Renal cortex interstitium (tissue), 15 donors: ENCODE measurements at places on chromosomes 5 and 9. TPM values are rescaled to one million over a fixed set of nuclear protein-coding genes. Genes with fewer than 3 reads are reported as not detected.

DNA sequence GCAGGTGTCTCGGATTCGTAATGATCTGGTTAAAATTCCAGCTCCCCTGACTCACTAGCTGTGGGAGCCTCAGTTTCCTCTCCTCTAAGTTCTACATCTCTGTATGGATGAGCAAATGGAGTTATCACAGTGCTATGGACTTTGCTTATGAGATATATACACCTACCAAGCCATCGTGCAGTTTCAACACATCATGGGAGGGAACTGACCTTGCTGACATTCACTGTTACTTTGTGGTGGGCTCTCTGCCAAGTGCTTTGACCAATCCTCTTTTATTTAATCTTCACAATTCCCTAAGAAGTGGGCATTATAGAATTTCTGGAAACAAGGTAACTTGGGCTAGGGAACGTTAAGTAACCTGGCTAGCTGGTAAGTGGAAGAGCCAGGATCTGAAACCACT lies 70.2 kb downstream of the PTPN3 start:
- DNase-seq: no peak

GRCh38 chr5:142145106-142145900 lies 36.7 kb downstream of the NDFIP1 start:
- DNase-seq: peak; percentile 47

DNA sequence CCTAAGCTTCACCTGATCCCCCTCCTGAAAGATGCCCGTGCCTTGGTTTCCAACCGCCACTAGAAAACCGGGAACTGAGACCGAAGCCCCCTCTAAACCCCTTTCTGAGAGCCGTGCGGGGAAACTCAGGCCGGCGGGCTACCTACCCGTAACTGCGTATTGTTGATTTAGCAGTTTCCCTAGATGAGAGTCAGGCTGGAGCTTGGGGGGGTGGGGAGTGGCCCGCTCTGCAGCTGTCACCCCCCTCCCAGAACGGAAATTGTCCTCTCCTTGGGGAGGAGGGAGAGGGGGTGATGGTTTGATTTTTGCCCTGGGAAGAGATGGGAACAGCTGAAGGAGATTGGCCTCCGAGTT lies 2.5 kb downstream of the CXXC5 start:
- DNase-seq: no peak

DNA sequence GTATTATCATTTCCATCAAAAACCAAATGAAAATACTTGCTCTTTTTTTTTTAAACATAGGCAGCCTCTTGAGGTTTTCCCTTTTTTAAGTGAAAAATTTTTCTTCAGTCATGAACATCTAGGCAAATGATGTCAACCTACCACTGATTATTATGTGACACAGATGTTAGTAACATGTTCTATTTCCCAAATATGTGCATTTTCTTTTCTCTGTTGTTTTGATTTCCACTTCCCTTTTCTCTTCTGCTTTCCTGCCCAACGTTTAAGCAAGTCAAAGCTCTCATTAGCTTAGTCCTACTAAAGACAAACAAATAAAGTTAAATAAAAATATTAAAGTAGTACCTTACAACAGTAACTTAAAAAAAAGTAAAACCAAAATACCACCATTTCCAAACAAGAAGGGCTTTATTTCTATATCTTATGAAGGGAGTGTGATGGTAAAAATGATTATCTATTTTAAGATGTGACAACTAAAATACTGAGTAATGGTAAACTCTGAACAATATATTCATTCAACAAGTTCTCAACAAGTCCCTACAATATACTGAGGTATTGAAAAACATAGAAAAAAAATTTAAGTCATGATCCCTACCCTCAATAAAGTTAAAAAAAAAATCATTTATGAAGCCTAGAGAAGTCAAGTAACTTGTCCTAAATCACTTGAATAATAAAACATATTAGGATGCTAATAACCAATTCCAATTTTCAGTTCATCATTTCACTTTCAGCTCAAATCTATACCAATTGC lies 9.4 kb downstream of the SLC38A9 start:
- no peak for DNase-seq

DNA sequence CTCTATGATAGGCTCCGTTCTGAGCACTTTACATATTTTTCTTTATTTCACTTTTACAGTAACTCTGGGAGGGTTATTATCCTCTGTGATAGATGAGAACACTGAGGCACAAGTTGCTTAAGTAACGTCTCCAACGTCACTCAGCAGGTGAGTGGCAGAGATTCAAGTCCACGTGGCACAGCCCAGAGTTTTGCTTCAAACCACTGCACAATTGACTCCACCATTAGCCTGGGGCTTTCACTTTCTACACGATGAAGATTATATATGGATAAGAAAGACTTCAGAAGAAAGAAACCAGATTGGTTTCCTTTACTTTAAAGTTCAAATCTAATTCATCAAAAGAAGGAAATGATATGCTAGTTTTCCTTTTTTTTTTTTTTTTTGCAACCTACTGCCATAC lies 245.9 kb downstream of the SYK start:
- DNase-seq: no peak

GRCh38 chr5:178327931-178328711 lies 95.5 kb upstream of the PHYKPL start:
- DNase-seq: no peak

GRCh38 chr5:25481463-25481862 lies 836.7 kb upstream of the CDH10 start:
- no peak for DNase-seq

- DNase-seq: no peak
These were observed 477.0 kb downstream of the CDH10 start for GRCh38 chr5:24167806-24168205.

DNA sequence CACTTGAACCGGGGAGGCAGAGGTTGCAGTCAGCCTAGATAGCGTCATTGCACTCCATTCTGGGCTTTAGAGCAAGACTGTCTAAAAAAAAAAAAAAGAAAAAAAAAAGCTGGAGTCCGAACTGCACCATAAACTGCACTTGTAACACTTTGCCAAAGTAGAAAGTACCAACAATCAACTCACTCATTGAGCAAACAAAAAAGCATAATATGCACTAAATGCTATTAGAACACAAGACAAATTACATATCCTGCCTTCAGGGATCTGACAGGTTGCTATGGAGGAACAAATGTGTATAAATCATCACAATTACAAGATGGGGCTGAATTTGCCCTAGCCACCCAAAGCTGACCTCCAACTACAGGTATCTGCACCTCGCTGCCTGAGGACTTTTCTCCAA lies 27.9 kb downstream of the GNAQ start:
- no peak for DNase-seq

GRCh38 chr5:152164860-152165259 lies 240.2 kb upstream of the GLRA1 start:
- no peak for DNase-seq

The PCDH12 gene
- 15.5 TPM for polyA plus RNA-seq

The IFT74 gene
- polyA plus RNA-seq: 47.1 TPM

The PDLIM7 gene
- 125 TPM for polyA plus RNA-seq

The SYK gene
- polyA plus RNA-seq: 28.3 TPM

The MOB3B gene
- polyA plus RNA-seq: 22.6 TPM

The PCSK5 gene
- 14.4 TPM for polyA plus RNA-seq
